ENCODE measurements at places on chromosomes 2 and 18.

GRCh38 chr18:74378179-74378682 is 62.6 kb downstream of the C18orf63 start:
- DNase-seq: no peak

DNA sequence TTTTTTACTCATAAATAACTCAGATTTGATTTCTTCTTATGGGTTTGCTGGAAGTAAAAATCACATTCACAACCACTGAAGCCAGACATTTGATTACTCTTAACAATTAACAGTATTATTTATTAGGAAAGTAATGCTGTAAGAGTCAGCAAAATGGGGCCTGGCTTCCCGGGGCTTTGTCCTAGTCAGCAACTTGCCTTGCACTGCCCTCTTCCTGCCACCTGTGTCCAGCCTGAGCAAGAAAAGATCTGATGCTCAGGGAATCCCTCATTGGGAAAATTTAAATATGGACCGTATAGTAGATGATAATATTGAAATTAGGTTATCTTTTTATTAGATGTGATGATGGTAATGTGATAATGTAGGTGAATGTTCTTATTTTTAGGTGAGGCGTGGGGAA is 30.8 kb upstream of the ACYP2 start:
- no peak for DNase-seq

- no peak for DNase-seq
Observed at GRCh38 chr18:22783662-22784076, 149.5 kb upstream of the RBBP8 start.

GRCh38 chr18:5488844-5489243 is 55.0 kb downstream of the EPB41L3 start:
- no peak for DNase-seq

GRCh38 chr18:8056723-8057122 is 489.6 kb downstream of the PTPRM start:
- no peak for DNase-seq

All from stimulated activated CD8-positive, alpha-beta memory T cell treated with anti-CD3 and anti-CD28 coated beads, Interleukin-15, amount 100 ng/mL, for 1 hour (primary cell).